AG04449 (cell line): ENCODE measurements at places on chromosomes 1 and 21.

GRCh38 chr1:23354245-23354644 is 10.2 kb upstream of the HNRNPR start:
- DNase-seq, result no peak

DNA sequence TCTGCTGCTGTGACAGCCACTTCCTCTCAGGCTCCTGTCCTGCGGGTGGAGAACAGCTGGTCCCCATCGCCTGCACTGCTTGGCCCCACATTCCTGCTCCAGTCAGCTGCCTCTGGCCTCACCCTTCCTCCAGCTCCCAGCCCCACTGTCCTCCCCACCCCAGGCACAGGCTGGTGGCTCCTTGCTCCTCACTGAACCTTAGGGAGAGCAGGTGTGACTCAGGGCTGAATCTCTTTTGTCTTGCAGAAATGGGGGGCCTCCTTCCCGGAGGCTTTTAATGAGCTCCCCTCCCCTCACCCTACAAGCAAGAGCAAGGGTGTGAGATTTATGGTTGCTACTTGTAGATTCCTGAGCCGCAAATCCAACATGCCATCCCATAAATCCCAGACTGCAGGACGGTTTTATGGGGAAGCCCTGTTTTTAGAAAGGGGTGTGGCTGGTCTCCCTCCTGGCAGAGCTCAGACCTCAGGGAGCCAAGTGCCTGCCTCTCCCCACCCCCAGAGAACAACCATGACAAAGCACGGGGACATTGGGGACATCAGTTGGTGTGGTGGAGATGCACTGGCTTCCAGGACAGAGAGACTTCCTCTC is 15.2 kb downstream of the CDK18 start:
- DNase-seq, result no peak

- DNase-seq, result no peak
Measured at GRCh38 chr21:35692311-35692710, 368.0 kb downstream of the SETD4 start.

DNA sequence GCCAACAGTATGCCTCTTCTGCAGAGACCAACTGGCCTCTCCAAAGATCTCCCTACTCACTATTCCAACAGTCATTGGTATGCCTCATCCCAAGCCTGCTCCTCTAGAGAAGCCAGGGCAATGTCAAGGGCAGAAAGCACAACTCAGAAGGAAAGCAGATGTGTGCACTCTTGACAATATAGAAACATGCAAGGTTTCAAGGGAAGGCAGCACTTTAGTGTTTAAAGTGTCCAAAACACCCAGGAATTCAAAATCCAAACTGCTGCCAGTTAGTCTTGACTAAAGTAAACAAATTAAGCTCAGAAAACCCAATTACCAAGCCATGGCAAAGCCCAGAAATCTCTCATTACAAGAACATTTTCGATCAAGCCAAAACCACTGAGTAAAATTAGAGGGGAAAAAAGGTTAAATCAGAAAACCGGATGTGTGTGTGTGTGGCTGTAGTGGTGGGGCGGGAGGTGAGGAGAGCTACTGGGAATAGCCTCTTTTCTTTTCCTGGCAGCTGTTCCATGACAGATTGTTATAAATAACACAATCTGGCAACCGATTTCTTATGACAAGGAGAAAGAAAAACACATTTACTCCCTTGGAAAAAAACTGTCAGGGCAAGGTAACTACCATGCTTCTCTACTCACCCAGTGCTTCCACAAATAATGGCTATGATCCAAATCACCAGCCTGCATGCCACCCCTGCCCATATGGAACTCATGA is 39.2 kb downstream of the EIF2B3 start:
- no peak for DNase-seq

DNA sequence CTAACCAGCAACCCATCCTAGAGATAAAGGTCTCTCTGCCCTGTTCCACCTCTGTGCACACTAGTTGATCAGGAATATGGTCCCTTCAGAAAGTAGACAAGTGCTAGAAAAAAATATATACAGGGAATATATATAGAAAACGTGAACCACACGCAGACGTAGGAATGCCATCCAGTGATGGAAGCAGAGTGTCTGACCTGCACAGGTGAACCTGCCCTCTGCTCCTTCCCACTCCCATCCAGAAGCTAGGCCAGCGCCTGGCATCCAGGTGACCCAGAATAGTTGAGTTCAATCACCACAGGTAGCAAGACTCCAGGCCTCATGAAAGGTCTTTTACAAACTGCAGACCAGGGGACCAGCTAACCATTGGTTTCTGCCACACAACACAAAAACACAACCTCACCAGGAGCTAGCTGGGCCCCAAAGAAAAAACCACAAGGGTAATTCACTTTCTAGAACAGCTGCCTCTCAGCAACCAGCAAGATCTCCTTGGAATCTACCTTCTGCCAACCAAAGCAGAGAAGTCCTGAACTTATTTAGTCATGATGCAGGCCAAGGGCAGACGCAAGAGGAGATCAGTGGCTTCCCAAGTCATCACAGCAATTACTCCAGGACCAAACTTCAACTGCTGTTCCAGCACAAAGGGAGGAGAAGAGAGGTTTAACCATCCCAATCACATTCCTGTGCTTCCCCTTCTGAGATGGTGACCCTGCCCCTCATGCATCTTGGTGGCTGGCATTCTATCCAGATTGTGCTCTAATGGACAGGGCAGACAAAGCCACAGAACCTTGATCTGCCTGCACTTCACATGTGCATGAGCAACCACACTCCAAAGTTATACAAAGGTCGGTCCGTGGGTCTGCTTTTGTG is 53.0 kb downstream of the GPR161 start:
- DNase-seq, result no peak

- no peak for DNase-seq
Measured at GRCh38 chr1:7610936-7611335, 160.2 kb upstream of the VAMP3 start.

DNA sequence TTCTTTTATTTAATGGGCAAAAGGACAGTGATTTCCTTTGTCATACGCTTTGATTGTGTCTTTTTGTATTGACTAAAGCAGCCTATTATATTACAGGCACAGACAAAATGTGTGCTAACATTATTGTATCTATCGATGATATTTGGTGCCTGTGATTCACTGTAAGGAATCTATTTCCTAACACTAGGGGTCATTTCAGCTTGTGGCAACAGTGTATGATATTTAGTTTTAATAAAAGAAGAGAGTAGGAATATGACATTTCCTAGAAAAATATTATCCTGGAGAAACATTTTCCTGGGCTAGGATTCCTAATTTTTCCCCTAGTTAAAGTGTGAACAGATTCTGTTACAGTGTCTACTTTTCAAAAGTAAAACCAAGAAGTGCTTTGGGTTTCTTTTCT is 42.8 kb downstream of the TYW3 start:
- no peak for DNase-seq

- DNase-seq, result no peak
Measured at GRCh38 chr1:236066828-236067386, 2.0 kb upstream of the NID1 start.

DNA sequence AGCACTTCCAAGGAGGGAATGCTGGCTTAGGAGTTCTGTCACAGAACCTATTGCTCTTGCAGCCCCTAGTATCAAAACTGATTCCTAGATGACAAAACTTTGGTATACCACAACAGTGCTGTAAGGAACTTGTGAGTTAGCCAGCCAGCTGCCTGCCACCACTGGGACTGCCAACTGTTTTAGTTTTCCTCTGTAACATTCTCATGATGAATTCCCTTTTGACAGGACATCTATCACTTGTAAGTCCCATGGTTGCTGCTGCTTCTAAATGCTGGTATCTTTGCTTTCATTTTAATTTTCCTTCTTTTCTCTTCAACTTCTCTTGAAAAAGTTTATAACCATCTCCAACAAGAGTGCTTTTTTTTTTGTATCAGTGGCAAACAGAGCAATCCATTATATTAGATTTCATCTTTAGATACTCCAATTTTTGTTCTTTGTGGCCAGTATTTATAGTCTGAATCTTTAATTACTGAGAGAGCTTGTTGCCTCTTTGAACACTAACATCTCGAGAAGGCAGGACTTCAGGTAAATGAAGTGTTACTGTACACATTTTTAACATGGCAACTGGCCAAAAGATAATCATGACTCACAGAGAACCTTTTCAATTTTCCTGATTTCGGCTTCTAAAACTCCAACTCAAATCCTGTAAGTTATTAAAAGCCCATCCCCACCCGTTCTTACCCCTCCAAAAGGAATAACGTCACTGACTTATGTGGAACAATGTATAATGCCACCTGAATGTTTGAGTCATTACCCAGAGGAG is 19.8 kb downstream of the DBT start:
- DNase-seq, result no peak
